ENCODE measurements at places on chromosomes 1 and 21.

DNA sequence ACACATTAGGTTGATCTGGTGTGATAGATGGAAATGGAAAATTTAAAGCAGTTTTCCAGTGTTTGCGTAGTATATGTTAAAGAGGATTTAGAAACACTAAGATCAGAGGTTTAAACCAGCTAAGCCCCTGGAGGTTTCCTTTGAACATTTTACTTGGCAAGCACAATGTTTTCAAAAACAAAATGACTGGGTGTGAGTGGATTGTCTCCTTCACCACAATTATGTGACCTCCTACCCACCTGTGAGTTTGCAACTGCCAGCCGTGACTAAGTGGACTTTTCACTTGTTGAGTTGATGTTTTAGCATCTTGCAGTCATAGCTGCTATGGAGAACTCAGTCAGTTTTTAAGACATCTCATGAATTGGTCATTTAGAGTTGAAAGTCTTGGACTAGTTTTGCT, 4.7 kb downstream of the CCDC190 start:
- DNase-seq: no peak

DNA sequence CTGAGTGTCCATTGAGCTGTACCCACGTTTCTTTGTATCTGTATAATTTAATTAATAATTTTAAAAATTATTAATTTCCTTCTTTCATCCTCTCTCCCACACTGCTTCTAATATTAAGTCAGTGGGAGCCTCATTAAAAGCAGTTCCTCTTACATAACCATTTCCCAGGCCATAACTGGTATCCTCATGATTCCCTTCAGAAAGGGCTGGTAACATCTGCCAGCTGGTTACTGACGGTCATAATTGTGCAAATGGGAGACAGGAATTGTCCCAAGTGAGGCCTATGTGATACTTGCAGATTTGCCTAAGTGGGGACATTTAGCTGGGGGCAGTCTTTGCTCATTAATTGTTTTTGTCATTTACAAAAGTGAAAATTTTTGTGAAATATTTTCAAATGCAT, 69.0 kb upstream of the SPAG17 start:
- no peak for DNase-seq

- no peak for DNase-seq
These were observed 170.6 kb downstream of the KCNT2 start for GRCh38 chr1:196437671-196438070.

- DNase-seq: no peak
These were observed 89.1 kb downstream of the CLEC20A start for GRCh38 chr1:178407655-178408054.

DNA sequence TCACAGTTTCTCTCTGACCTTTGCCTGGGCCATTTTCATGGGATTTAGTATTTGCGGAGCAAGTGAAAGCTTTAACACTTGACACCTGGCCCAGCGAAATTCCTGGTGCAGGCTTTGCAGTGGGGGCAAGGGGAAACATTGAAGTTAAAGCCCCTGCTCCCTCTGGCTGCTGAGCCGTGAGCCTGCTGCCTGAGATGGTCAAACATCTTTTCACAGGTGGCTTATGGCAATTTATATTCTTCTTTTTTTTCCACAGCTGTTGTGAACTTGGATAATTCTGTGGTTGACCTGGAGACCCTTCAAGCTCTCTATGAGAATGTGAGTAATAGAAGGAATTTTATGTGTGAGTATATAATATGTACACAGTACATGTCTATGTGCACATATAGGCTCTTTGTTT, 202.9 kb downstream of the FMN2 start:
- DNase-seq: no peak

DNA sequence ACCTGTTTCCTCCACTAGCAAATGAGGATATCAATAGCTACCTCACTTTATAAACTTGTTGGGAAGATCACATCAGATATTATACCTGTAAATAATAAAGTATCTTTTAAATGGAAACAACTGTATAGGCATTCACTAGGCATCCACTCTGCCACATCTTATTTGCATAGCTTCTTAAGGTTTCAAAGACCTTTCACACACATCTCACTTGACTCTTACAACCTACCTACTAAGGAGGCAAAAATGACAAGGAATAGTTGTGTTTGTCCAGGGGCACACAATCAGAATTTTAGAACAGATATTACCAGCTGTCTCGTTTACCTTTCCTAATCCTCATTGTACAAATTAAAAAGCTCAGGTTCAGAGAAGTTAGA, 51.5 kb downstream of the VANGL2 start:
- DNase-seq: no peak

- no peak for DNase-seq
These were observed 122.3 kb upstream of the BACE2 start for GRCh38 chr21:41045534-41046268.

DNA sequence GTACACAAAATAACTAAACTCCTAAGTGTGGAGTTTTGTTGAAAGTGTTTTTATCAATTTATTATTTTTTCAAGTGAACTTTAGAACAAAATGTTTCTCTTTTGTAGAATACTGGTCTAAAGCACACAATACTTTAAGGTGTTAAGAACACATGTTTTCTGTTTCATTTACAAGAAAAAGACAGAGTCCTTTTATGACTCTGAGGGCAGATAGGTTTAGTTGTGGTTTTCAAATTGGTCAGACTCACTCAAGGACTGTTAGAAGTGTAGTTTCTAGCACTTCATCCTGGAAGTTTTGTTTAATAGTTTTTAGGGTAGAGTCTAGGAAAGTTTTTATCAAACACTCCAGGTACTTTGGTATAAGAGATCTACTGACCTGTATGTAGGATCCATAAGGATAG, 376.5 kb downstream of the LRRIQ3 start:
- DNase-seq: no peak

DNA sequence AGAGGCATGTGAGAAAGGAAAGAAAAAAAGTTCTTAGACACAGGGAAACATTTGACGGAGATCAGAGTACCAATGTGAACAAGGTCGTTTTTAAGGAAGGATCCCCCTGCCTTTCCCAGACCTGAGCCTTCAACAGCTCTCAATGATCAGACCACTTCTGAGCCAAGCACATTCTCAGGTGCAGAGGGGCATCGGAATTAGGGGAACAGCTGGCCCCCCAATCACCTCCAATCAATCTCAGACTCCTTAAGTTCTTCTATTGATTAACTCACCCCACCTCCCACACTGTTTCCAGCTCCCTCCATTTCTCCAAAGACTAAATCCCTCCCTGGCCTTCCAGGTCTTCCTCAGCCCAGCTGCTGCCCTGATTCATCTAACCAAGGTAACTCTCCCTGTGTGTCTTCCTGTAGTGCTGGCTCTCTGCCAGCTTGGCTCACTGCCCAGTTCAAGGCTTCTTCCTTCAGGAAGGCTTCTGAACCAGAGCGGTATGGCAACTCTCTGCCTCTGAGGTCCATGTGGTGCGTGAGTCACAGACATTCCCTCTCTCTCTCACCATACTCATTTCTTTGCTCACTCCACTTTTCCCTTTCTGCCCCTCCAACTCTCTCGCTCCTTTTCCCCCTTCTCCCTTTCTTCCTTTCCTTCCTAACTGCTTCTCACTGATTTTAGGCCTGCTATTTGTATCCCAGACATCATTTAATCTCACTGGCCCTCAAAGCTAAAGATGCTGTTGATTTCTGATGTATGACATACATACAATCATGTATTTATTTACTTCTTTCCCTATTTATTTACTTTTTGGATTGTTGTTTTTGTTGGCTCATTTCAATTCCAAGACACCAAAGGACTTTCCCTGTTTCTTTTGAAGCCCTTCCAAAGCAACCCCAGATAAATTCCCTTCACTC, 18.1 kb downstream of the CFAP45 start:
- DNase-seq: no peak

- no peak for DNase-seq
These were observed 8.3 kb downstream of the NHLH2 start for GRCh38 chr1:115832651-115833050.

- no peak for DNase-seq
These were observed 401 bp downstream of the UQCRH start for GRCh38 chr1:46303872-46304326.

DNA sequence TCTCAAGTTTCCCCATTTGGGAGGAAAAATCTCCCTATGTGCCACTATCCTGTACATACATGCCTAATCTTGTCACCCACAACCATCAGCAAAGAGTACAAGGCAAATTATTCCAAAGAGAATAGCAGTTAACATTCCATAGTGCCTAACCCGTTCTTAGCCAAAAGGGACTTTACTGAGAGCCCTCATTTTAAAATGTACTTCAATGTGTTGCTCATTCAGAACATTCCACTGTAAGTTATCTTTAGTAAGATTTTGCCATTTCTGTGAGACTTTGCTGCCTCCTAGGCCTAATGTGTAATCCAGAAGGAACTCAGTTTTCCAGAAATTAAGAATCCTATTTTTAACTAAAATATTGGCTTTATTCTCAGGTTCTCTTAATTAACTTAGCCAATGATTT, 11.3 kb upstream of the MRPL55 start:
- no peak for DNase-seq

GRCh38 chr1:94828251-94828650, 8.1 kb downstream of the SLC44A3 start:
- no peak for DNase-seq

GRCh38 chr1:12496154-12496961, 121.7 kb downstream of the DHRS3 start:
- no peak for DNase-seq

GRCh38 chr1:46413596-46413985, 19.5 kb downstream of the FAAH start:
- DNase-seq: no peak

DNA sequence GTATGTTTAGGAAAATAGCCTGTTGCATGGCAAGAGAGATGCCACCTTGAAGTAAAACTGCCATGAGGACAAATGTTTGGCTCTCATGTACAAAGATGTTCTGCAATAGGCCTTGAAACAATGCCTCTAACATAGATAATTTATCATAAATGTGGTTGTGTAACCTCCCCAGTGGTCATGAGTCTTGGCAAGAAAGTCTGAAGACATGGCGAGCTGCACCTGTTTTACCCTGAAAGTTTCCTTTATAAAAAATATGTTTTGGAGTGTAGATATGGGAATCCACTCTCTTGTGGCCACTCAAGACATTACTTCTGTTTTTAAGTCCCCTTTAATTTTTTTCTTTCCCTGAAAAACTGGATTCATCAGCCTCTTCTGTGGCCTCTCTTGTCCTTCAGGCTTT, 2217.1 kb downstream of the NCAM2 start:
- no peak for DNase-seq

DNA sequence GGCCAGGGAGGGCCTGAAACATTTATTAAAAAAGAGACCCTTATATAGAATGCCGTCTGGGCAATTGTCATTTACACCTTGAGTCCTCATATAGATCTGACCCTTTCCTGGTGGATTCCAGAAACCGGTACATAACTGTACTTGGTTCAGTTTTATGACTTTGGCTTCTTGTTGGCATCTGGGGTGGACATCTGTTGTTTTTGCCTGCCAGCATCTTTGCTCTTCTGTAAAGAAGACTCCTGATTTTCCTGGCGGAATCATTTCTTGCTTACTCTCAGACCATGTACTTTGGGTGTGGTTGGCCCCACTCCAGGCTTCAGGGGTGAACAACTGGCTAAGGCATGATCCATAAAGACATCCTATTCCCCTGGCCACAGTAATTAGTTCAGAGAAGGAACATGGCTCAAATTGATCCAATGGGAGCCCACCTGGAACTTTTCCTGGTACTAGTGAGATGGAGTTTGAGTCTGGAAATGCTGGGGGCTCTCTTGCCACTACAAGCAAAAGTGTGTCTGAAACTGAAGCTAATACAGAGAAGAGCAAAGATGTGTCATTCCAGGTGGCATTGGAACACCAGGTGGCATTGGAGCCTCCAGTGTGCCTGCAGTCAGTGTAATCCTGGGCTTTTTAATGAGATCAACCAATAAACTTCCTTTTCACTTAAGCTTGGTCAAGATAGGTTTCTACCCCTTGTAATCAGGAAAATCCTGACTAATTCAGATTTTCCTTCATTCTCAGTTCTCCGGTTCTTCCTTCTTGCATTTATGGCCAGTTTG, 332.5 kb upstream of the CAMK1G start:
- DNase-seq: no peak

DNA sequence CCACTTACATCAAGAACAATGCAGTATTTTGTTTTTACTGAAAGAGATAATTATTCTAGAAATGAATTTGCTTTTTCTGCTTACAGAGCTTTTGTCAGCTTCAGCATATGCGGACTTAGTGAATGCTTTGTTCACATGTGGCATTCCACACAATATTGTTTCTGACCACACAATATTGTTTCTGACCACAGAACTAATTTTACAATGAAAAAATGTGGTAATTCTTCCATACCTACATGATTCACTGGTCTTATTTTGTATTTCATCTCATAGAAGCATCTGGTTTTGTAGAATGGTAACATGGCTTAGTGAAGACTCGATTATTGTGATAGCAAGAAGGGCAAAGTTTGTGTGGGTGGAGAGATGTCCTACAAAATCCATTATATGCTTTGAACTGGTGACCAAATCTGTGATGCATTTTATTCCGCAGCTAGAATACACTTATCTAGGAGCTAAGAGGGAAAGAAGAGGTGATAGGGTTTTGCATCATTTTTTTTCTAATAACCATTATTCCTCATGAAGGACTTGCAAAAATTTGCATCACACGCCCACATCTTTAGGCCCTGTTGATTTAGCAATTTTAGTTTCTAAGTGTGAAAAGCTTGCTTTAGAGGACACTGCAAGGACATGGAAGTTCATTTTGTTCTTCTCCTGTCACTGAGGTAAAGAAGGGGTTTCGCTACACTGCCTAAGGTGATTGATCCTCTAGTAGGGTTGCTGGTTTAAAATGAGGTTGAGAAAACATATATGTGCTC, 75.3 kb downstream of the HLX start:
- no peak for DNase-seq

DNA sequence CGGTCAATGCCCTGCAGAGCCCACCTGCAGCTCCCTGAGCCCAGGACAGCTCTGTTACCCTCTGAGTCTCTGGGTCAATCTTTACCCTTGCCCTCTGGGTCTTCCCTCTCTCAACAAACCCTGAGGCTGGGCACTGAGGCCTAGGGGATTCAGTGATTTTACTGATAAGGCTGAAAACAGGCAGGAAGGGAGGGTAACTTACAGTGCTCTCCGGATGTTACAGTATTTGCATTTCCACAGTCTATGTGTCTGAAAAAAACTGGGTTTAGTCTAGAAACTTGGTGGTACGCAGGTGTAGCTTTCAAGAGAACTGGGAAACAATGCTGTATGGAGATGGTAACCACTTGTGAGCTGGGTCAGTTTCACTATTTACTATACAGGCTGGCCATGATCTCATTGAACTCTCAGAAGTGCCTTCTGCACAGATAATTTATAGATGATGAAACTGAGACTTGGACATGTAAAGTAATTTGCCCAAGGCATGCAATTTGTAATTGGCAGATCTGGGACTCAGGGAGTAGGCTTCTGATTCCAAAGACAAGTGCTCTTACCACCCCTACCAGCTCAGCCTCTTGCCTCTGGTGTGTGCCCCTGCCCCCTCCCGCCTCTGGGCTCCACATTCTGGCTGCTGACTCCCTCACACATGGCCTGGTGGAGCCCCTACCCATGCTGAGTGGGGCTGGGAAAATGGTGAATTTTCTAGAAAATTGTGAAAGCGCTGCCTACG, 48.8 kb downstream of the TENT5C start:
- no peak for DNase-seq

- no peak for DNase-seq
These were observed 503.9 kb upstream of the USP24 start for GRCh38 chr1:55718758-55719671.

- no peak for DNase-seq
These were observed 46.4 kb downstream of the AJAP1 start for GRCh38 chr1:4700801-4701200.
